Stromal cell of bone marrow (primary cell): ENCODE measurements at places on chromosomes 5 and 9.
A peak's percentile ranks its signal among the peaks of the same experiment; 100 is the strongest.

GRCh38 chr5:120544043-120544442 is 79.9 kb downstream of the PRR16 start:
- no peak for DNase-seq

- DNase-seq: no peak
Measured at GRCh38 chr5:16477541-16477940, 11.9 kb upstream of the ZNF622 start.

- DNase-seq: no peak
Measured at GRCh38 chr5:55250064-55250463, 16.7 kb upstream of the CCNO start.

DNA sequence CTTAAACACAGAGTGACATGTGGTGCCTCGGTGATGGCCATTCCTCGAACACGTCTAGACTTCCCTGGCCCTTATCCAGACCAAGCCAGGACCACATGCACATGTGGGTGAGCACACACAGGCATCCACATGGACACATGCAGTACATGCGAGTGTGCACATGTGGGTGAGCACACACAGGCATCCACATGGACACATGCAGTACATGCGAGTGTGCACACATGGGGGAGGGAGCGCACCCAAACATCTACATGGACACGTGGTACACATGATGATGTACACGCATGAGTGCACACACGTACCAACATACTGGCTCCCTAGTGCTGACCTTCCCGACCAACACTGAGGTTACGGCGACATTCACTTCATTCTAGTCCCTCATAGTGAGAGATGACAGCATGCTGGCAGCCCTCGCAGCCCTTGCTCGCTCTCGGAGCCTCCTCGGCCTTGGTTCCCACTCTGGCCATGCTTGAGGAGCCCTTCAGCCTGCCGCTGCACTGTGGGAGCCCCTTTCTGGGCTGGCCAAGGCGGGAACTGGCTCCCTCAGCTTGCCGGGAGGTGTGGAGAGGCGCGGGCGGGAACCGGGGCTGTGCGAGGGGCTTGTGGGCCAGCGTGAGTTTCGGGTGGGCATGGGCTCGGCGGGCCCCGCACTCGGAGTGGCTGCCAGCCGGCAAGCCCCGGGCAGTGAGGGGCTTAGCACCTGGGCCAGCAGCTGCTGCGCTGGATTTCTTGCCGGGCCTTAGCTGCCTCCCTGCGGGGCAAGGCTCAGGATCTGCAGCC is 186.8 kb downstream of the HSPA4 start:
- no peak for DNase-seq

GRCh38 chr5:14039063-14039462 is 94.6 kb upstream of the DNAH5 start:
- no peak for DNase-seq

DNA sequence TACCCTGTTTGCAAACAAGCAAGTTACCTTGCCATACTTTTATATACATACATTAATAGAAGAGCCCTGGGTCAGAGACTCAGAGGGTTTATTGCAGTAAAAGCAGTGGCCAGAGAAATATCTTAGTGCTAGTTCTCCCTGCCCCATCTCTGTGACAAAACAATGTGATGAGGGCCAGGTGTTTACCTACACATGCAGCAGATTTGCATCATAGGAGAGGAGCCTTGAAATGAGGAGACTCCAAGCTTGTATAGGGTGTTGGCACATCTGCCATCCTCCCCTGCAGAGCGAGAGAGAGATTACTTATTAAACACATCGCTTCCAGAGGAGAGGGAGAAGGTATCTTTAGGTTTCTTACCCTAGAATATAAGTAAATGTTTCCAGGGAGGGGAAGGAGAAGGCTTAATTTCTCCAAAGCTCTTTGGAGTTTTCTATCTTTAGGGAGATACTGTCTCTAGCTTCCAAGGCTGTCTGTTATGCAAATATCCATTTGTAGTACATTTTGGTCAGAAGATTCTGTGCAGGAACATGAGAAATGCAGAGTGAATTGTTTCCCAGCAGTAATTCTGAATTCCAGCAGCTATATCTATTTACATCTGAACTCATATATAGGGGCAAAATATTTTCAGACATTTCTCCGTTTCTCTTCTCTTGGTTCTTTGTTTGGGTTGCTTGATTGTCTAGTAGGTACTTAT is 15.7 kb downstream of the FER start:
- DNase-seq: no peak

DNA sequence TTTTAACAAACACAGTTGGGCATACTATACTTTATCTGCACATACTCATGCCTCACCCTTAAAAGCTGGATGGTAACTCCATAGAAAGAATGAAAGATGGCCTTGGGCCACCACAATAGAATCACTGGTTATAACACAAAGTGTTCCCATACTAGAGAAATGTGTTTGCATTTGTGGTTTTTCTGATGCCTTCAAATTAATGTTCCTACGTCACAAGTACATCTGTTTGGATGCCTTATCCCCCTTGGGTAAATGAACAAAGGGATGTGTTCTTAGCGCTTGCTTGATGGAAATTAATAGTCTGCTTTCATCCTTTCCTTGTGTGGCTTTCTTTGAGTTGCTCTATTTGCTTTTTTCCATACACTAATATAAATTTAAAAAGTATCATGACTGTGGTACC is 291.1 kb upstream of the PDE4D start:
- DNase-seq: no peak

GRCh38 chr9:26947736-26948135 is 694 bp upstream of the PLAA start:
- no peak for DNase-seq

DNA sequence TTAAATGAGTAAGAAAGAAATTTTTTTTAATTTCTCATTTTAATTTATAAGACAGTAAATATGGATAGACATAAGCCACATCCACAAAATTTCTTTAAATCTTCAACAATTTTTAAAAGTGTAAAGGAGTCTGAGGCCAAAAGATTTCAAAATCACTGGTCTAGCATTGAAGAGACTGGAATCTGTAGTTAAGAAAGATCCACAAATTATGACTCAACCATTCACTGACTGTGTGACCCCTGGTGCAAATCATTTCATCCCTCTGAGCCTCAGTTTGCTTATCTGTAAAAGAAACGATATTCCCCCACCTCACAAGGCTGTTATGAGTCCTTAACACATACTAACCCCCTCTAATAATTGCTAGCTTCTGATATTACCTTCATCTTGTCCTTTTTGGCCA is 98.5 kb downstream of the EBF1 start:
- DNase-seq: peak; percentile 46

DNA sequence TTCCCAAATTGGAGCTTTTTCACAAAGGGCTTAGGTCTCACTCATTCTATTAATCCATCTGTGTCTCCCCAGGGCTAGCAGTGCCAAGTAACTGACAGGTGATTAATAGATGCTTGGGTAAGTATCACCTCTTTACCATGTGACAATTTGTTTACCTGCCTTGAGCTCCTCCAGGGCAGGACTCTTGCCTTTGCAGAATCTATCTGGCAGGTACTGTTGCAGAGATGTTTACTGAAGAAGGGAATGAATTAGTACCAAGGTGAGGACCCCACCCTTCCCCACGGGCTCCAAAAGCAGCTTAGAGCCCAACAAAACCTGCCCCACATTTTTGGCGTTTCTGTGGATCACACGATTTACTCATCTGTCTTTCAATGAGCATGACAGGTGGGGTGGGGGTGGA is 698 bp upstream of the TGFBI start:
- no peak for DNase-seq

DNA sequence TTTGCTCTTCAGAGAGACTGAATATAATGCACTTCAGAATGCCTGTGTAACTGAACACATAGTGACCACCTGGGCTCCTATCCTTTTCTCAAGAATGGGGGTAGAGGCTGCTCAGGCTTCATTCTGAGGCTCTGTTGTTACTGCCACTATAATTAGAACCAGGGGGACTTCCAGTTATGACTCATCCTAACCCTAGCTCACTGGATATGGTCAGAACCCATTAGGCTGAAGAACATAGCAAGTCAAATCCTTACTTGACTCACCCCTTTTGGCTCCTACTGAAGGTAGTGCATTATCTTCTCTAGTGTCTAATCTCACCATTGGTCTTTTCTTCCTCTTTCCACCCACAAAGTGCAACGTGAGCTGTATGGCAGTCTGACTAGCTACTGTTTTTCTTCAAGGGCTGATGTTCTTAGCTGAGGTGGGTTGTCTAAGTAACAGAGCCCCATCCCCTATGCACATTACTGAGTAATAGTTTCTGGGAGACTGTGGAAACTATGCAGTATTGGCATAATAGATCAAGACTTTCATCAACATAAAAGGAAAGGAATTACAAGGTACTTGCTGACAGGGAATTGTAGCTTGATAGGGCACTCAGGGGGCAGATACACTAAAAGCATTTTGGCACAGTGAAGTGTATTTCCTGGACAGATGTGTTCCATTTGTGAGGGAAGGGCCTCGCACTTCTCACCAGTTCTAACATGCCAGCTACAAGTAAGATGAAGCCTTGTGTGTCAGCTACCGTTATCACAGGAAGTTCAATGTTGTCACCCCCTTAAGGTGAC is 431.0 kb upstream of the MEF2C start:
- DNase-seq: peak; percentile 81

DNA sequence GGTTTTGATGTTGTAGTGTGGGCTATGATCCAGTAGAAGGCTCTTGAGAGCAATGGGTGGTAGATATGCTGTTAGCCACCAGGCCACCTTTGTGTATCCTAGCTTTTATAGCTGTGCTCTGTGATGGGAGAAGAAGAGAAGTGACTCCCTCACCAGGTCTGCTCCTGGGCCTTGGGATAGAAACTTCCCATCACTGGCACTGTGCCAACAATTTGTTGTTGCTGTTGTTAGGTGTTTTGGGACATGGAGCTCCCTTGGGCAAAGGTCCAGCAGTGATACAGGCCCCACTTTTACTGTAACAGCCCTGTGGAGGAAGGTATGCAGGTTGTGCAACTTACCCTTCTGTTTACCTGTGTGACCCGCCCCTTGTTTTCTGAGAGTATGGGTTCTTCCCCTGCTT is 570.9 kb upstream of the GRIN3A start:
- DNase-seq: no peak

DNA sequence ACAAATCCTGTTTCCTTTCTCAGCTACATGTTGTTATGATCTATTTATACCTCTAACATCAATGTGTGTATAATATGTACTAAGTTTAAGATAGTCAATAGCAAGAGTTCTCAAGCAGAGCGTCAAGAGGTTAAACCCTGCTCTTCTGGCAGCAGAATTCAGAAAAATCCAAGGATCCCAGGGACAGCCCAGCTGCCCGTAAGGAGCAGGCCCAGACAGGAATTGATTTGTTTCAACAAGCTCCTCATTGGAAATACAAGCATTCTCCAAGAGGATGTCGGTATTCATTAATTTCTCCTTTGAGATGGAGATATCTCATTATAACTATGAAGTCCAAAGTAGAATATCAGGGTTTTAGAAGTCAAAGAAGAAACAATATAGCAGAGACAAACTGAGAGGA is 14.9 kb downstream of the EFNA5 start:
- DNase-seq: no peak

GRCh38 chr5:751496-751895 is 33.0 kb downstream of the ZDHHC11B start:
- no peak for DNase-seq

- no peak for DNase-seq
Measured at GRCh38 chr5:117249086-117249815, 674.6 kb upstream of the SEMA6A start.

DNA sequence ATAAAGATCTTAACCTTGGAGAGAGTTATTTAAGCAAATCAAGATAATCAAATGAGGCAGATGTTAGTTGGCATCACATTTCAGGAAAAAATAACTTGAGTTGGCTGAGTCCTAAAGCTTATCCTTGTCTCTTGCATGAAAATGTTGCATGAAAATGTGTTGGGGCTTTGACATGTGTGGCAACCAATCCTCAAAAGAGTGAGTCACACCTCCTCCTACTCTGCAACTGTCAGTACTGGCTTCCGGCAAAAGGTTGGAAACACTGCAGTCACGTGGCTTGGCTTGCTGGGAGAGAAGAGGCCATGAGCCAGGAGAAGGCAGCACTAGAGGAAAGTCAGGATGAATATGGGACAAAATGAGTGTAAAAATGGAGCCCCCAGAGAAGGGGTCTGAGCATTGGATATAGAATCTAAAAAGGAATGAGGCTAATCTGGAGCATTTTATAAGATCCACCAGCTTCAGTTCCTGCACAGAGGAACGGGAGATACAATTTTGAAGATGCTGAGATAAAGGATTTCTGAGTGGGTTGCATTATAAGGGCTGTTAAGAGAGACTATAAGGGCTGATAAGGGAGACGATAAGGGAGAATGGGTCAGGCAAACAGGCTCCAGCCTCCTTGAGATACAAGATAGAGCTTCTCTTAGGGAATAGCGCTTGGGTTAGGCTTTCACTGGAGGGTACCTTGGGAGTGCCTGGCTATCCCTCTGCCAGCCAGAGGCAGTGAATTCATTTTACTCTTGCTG is 43.1 kb downstream of the SPATA31D1 start:
- DNase-seq: peak; percentile 76

DNA sequence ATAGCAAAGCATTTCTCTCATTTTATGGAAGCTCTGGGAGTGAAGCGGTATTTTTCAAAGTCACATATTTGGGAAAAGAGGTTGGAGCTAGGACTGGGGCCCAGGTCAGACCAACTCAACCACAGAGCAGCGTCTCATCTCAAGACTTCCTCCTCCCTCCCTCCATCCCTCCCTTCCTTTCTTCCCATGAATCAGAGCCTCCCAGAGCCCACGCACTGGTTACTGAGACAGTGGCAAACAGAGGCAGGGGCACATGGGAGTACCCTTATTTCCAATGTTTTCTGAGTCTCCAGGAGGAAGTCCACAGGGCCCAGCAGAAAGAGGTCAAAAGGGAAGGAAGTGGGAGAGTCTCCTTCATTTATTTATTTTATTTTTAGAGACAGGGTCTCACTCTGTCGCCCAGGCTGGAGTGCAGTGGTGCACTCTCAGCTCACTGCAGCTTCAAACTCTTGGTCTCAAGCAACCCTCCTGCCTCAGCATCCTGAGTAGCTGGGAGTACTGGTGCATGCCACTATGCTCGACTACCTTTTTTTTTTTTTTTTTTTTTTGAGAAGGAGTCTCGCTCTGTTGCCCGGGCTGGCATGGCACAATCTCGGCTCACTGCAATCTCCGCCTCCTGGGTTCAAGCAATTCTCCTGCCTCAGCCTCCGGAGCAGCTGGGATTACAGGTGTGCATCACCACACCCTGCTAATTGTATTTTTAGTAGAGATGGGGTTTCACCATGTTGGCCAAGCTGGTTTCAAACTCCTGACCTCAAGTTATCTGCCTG is 52.5 kb upstream of the CDKN2AIPNL start:
- peak; percentile 41 for DNase-seq

GRCh38 chr5:64165500-64166200 is at the start of gene RNF180:
Gene RNF180, plus strand, starts transcription at chr5:64165843. Its CDS starts 34,965 bp downstream, at chr5:64200808.
- DNase-seq: no peak
